Activated CD4-positive, alpha-beta T cell treated with anti-CD3 and anti-CD28 coated beads, Interleukin-2, amount 50 U/mL, for 16 hours (primary cell): ENCODE measurements at places on chromosomes 16 and 17.

DNA sequence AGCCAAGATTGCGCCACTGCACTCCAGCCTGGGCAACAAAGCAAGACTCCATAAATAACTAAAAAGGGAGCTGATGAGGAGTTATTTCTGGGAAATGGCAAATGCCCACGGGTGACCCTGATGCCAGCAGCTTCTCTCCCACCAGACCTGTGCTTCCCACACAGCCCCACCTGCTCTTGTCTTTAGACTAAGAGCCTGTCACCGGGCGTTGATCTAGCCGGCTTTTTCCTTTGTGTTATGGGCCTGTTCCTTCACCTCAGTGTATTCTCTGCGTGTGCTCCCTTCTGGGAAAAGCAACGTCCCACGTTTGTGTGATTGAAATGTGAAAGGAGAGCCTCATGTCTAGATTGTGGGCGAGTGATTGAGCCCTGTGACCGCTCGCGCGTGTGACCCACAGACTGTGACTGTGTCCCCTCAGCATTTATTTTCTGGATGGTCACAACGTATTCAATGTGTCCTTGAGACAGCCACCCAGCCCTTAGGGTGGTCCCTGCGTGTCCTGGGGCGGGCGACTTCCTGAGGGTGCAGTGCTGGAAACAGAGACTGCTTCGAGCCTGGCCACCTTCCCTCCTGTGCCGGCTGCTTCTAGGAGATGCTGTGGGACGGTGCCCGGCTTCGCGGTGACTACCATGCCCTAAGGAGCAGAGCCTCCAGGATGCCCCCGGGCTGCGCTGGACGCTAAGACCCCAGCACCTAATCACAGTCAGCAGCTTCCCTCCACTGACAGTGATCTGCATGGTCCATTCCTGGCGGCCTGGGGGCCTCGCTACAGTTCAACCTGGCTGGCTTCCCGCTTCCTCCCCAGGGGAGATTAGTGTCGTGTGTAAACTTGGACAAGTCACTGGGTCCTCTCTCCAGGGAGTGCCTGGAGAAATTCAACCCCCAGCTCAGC is 7.8 kb upstream of the RNPS1 start:
- DNase-seq = no peak

DNA sequence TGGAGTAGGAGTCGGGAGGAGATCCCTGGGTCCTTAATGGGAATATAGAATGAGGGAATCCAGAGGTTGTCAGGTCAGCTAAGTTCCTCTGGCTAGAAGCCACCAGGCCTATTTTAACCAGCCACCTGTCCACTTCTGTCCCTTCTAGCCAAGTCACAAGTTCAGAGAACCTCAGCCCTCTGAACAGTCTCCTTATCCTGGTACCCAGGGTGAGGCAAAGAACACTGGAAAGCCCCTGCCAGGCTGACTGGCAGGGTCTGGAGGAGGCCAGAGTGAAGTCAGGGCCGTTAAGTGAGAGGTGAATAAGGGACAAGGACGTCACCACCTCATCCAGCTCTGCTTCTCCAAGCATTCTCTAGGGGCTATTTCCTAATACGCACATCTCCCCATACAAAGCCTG is 2.7 kb downstream of the CTDNEP1 start:
- DNase-seq = no peak

DNA sequence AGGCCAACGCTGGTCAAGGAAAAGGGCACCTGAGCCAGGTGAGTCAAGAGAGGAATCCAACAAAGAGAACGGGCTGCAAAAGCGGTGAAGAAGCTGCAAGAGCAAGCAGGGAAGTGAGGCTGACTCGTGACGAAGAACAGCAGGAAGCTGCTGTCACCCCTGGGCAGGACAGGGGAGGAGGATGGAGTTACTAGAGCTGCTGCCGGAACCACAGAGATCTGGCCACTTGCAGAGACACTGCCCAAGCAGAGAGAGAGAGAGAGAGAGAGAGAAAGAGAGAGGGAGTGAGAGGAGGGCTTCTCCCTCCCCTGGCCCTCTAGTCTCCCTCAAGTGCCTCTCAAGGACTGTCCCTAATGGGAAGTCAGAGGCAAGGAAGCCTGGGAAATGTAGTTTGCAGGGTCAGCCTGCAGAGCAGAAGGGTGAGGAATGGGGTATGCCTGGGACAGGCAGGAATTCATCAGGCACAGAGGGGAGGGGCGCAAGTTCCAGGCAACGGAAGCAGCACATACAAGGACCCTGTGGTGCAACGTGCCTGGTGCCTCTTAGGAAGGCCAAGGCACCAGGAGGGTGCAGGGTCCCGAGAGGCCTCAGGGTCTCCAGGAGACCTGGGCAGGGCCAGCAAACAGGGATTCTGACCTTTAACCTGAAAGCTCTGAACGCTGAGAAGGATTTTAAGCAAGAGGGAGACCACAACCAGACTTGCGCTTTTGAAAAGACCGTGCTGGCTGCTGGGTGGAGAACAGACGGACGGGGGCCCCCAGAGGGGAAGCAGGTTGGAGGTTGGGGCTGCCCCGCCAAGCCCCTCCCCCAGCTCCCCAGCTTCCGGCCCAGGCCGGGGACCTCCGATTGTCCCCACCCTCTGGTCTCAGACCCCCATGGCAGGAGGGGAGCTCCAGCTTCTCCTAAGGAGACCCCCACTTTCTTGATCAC is 45.8 kb upstream of the CIBAR2 start:
- no peak for DNase-seq

DNA sequence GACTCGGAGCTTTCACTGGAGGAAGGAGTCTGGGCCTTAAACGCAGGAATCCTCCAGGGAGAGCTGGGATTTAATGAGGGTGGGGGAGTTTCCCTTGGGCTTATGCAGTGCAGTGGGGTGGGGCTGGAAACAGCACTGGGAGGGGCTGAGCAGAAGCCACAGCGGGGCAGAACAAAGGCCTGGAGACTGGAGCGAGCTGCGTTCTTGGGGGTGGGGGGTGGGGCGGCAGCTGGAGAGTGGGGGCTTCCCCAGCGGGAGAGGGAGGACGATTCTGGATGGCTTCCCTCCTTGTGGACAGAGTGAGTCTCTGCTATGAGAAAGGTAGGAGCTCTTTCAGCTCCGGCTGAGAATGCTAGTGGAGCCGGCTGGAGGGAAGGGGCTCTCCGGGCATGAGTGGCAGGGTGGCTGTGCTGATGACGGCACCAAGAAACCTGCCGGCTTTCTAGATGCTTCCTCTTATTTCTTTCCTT is 406.0 kb downstream of the SEC14L1 start:
- DNase-seq = no peak

- no peak for DNase-seq
These were observed 18.5 kb upstream of the PHF12 start for GRCh38 chr17:28969706-28970393.

DNA sequence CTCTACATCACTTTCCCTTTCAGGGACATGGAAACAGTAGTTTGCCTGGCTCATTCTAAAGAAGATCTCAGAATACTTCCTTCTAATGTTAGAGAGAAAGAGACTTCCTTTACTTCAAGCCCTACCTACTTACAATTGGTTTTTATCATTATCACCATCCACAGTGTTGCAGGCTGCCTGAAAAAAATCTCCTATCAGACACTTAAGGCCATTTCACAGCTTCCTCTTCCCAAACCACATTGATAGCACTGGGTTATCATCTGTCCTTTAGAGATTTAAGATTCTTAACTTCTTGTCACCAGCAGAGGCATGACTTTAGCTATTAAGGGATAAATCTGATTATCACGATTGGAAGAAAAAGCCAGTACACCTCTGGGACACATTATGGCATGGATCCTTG is 178.5 kb upstream of the TBX2 start:
- DNase-seq = peak; percentile 20

DNA sequence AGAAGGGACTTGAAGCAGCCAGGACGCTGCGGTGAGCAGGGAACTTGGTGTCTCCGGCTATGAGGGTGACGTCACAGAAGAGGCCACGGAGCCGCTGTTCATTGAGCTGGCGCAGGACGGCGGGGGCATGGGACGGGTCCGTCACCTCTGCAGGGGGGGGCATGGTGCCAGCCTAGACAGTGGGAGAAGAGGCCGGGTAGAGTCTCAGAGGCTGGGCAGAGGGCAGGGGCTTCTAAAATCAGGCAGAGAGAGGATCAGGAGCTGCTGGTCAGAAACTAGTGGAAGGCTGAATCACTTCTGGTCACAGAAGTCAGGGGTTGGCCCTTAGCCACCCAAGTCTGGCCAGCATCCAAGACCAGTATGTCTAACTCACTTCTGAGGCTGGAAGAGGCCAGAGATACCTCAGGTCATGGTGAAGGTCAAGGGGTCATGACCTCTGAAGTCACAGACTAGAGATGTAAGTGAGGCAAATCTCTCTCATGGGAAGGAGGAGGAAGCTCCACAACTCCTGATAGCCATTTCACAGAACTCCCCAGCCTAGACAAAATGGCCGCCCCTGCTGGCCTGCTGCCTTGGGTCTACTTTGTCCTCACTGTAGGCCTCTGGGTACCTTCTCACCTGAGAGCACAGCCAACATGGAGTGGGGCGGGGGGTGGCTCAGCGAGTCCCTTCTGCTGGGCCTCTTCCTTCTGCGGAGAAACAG is 12.6 kb downstream of the ZBTB4 start:
- DNase-seq = no peak
